ENCODE measurements at places on chromosomes 4 and X.

DNA sequence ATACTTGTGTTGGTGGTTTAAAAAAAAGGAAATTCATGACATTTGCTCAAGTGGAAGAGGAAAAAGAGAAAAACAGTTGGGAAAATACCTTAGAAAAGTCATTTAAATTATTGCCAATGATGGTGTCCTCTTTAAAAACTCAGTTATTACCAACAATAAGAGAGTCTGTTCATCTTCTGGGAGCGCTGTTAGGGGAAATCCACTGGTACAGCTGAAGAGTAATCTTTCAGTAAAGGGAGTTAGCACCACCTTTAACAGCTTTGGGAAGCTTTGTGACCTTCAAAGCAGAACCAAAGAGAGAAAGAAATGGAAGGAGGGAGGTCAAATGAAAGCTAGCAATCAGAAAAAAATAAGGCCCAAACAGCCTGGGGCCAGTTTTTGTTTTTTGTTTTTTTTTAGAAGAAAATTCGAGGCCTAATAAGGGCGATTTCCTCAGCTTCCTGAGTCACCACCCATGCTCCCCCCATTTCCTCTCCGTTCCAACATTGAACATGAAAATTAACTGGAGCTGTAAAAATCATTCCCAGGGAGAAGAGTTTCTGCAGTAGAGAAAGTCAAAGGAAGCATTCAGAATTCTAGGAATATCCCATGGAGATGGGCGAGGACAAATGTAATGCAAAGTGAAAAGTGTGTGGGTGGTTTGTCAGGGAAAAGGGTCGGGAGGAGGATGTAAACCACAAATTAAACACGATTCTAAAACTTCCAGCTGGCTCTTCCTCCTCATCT, 115.1 kb downstream of the SH3KBP1 start:
- DNase-seq: no peak

- DNase-seq: no peak
Observed at GRCh38 chrX:39899856-39900776, 197.6 kb downstream of the BCOR start.

DNA sequence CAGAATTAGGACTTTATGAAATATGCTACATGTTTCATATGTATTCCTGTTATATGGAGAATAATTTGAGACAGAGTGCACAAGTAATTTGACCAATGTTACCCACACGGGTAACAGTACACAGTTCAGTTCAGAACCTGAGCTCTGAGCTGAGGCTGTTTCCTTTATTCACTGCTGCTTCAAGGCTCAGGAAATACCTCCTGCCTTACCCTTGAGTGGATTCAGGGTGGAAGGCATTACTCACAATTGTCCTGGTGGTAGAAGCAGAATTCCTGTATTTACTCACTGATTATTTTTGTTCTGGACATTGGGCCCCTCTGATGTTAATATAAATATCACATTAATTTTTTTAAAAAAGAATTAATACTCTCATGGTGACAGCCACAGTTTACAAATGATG, 73.5 kb upstream of the CAMK2D start:
- no peak for DNase-seq

- no peak for DNase-seq
Observed at GRCh38 chr4:4864443-4864939, 5.0 kb downstream of the MSX1 start.

Measured in NCI-H774 (cell line).